ENCODE measurements at places on chromosomes 7 and 10. TPM values are rescaled to one million over a fixed set of nuclear protein-coding genes. Genes with fewer than 3 reads are reported as not detected.

Gene AASS
- 42.4 TPM for total RNA-seq

Gene ACTL6B
- not detected for total RNA-seq

Gene CDH23
- 7.5 TPM for total RNA-seq

Gene GNAT3
- not detected for total RNA-seq

Gene MRPL43
- total RNA-seq: 38.9 TPM

Gene OPN4
- total RNA-seq: 0.36 TPM

Gene LRRD1
- not detected for total RNA-seq

Gene LIPK
- not detected for total RNA-seq

Gene CUL1
- 43.8 TPM for total RNA-seq

Gene ZNF107
- total RNA-seq: 7.1 TPM

Gene GNGT1
- not detected for total RNA-seq

Gene GLCCI1
- 8.4 TPM for total RNA-seq

Gene CEP41
- total RNA-seq: 6.6 TPM

Gene ITGA8
- 516 TPM for total RNA-seq

Gene TMEM229A
- not detected for total RNA-seq

Gene BMPR1A
- 120 TPM for total RNA-seq

Gene WASHC2A
- total RNA-seq: 32.7 TPM

All from aorta (tissue), 5 donors.